ENCODE measurements at places on chromosomes 7 and 10.

- DNase-seq: no peak
Measured at GRCh38 chr7:120741371-120742042, 116.4 kb downstream of the TSPAN12 start.

DNA sequence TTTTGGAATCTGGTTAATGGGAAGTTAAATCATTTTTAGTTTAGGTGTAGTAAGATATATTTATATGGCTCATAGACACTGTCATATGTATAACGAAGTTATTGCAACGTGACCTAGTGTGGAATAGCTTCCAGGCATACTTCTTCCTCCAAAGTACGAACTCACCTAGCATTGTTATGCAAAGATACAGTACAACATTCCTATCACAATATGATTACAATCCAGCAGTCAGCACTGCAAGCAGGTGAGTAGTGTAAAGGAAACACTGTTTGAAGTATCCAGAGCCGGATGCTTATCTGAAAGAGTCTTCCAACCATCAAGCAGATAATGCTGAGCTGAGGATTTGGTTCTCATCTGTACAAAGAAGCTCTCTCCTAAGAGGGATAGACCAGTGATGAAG lies 754.4 kb upstream of the IGFBP3 start:
- no peak for DNase-seq

DNA sequence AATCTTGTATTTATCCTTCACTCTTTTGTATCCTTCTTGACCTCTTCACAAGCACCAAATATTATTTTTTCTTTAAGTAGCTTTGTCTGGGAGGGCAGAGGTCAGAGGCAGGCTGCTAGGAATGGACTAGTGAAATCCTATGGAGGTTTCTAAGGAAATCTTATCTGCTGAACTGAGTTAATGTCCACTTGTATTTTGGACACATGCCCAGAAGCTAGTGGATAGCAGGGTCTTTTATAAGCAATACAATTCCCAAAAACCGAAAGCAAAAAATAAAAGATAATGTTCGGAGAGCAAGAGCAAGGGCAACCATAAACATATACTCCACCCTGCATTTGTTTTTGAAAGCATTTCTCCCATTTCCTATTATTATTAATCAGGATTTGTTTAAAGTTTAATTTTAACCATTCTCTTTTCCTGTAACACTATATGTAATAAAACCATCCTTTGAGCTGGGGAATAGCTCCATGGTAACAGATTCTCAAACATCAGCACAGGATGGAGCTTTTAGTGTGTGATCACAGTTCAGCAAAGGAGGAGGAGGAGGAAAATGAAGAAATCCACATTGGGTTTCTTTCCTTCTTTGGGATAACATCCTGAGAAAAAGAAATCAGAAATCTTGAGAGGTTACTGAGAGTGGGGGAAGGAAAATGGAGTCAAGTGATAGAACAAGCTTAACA lies 328.2 kb upstream of the LRRN3 start:
- DNase-seq: peak; percentile 20

DNA sequence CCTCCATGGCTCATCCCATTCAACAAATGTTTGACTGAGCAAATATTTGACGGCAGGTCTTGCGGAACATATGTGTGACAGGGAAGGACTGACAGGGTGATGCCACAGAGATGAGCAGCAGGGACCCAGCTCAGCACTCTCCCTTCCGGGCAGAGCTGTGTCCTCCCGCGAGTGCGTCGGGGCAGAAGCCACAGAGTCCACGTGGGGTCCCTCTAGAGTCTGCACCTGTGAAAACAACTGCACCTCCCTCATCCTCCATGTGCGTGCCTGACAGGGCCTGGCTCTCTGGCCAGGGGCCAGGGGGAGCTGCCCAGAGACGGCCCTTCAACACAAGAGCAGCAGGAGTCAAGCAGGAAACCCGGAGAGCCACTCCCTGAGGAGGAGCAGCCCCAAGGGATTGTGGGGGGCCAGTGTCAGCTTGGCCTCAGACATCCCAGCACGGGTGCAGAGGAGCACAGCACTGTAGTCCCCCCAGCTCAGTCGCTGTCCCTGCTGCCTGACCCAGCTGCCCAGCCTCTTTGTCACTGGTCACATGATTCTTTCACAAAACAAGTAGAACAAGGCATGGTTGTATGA lies 83.6 kb upstream of the TMEM72 start:
- no peak for DNase-seq

DNA sequence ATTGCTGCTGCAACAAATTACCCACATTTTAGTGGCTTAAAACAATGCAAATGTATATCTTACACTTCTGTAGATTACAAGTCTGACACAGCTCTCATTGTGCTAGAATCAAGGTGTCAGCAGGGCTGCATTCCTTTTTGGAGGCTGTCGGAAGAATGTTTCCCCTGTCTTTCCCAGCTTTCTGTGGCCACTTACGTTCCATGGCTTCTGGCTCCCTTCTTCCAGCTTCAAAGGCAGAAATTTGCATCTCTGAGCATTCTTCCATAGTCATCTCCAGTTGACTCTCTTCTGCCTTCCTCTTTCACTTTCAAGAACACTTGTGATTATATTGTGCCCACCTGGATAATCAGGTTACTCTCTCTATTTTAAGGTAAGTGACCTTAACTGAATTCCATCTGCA lies 125.3 kb downstream of the GPR158 start:
- DNase-seq: no peak

Measured in femur (tissue), 1 donor.